NCI-H1694 treated with DMSO at 0.1 percent for 48 hours (cell line): ENCODE measurements at places on chromosomes 2 and 18.

- no peak for DNase-seq
Observed at GRCh38 chr18:55920063-55920462, 332.1 kb upstream of the TCF4 start.

GRCh38 chr2:221501210-221501882 is 70.8 kb downstream of the EPHA4 start:
- DNase-seq: no peak

DNA sequence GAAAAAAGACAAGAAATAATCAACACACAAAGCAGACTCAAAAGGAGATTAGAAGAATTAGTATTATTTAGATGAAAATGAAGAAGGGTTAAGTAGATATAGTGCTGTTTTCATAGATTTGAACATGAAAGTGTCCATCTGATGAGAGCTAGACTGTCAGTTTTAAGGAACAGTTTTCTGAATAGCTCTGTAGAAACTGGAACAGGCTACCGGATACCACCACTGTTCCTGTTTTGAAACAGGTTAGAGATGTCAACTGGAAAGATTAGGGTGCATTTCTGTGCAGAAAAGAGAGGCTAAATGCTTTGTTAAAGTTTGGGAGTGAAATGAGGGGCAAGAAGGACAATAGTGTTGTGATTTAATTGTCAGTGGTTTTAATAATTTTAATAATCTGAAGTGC is 908.8 kb downstream of the CNTNAP5 start:
- DNase-seq: no peak

GRCh38 chr2:108396845-108397244 is 19.1 kb downstream of the SULT1C4 start:
- no peak for DNase-seq

GRCh38 chr2:176126929-176127773 is 2.4 kb upstream of the HOXD8 start:
- peak; percentile 60 for DNase-seq
